Esophagus squamous epithelium (tissue), 5 donors: ENCODE measurements at places on chromosomes 12 and 14.

GRCh38 chr14:103744621-103745395 is 29.2 kb downstream of the ZFYVE21 start:
- no peak for DNase-seq

DNA sequence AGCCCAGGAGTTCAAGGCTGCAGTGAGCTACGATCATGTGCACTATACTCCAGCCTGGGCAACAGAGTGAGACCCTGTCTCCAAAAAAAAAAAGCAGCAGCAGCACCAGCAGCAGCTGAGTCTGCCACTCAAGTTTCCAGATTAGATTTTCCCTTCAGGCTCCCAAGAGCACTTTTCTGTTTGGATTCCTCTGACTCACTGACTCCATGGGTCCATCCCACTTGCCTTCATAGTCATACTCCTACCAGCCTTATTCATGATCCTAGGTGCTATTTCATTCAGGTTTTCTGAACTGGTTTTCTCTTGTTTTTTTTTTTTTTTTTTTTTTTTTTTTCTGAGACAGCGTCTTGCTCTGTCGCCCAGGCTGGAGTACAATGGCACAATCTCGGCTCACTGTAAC is 6.8 kb upstream of the TWF1 start:
- DNase-seq: no peak

DNA sequence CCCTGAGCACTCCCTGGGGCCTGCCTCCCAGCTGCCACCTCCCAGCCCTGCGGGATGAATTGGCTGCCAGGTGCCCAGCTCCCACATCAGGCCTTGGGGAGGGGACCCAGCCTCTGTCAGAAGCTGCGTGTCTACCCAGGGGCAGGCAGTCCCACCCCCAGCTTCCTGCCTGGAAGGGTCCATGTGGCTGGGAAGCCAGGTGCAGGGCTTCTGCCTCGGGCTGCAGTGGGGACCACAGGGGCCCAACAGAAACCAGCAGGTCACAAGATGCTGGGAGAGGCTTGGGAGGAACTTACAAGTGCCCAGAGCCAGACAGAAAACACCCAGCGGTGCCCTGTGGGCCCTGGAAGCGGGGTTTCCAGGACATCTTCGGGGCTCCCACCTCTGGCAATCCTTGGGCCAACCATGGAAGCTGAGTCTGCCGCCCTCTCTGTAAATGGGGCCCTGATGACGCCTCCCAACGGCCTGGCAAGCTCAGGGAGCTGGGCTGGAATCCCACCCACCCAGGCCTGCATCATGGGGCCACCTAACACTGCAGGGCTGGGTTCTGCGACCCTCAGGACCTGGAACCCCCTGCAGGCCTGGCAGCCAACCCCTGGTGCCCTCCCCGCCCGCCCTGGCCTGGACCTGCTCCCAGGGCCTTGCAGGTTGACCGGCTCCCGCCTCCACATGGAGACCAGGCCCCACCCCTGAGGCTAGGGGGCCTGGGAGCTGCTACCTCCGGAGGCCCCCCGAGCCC is 36.6 kb downstream of the CCNK start:
- no peak for DNase-seq

DNA sequence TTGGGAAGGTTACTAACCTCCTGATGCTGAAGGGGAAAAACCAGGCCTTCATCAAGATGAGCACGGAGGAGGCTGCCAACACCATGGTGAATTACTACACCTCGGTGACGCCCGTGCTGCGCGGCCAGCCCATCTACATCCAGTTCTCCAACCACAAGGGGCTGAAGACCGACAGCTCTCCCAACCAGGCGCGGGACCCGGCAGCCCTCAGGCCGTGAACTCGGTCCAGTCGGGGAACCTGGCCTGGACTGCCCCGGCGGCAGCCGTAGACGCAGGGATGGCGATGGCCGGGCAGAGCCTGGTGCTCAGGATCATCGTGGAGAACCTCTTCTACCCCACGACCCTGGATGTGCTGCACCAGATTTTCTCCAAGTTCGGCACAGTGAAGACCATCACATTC is 133.0 kb upstream of the FUT8 start:
- no peak for DNase-seq

GRCh38 chr14:54300881-54301280 is 95.9 kb upstream of the CDKN3 start:
- DNase-seq: no peak

DNA sequence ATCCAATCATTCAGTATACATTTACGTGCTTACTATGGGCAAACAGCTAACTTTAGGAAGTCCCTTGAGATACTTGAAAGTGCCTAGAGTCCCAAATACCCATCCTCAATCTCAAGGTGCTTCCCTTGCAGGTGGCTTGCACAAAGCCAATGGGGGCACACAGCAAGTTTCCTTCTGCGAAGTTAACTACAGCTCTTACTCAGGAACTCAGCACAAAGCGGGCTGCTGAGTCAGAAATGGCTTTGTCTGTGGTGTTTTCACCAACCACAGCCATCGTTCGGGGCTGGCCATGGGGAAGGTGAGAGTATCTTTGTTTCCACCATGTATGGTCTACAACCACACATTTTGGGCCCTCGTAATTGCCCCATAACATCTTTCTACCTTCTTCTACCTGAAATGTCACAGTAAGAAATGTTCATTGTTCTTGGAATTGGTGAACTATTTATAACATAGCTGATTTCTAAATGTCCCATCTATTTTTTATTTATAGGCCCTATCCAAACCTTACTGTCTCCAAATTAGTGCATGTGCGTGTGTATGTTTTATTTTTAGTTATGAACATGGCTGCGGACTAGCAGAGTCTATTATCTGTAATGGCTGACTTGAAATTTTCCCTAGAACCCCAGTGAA is 13.9 kb downstream of the MFAP5 start:
- DNase-seq: no peak

DNA sequence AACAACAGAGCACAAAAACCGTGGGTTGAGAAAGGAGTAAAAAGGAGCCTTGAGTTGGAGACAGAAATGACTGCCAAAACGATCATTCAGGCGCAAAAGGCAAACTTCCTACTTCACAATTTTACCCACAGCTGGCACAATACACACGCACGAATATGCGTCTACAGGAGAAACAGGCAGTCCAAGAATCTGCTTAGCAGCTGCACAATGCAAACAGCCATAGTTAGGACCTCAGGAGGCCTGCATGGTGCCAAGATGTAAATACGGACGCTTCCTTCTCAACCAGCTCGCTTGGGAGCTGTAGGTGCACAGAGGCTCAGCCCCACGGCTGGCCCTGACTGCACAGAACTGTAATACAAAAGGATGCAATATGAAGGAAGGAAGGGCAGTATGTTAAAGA is 250.1 kb upstream of the CAND1 start:
- DNase-seq: no peak

GRCh38 chr12:100610666-100611430 is 37.4 kb downstream of the GAS2L3 start:
- no peak for DNase-seq

DNA sequence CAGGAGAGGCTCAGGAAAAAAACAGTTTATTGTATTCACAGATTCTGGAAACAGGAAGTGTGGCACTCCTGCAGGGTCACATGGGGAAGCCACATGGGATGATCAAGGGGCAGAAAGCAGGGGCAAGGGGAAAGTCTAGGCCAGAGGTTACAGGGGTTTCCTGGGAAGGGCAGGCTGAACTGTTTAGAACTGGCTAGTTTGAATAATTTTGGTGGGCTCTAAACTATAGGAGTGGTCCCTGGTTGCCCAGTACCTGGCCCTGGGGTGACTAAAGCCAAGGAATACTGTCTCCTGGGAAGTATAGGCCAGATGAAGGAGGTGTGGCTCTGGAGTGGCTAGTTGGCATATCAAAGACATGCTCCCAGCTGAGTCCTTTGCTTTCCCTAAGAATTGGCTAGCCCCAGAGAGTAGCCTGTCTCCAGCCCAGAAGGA is 169.2 kb downstream of the SLC41A2 start:
- DNase-seq: no peak

DNA sequence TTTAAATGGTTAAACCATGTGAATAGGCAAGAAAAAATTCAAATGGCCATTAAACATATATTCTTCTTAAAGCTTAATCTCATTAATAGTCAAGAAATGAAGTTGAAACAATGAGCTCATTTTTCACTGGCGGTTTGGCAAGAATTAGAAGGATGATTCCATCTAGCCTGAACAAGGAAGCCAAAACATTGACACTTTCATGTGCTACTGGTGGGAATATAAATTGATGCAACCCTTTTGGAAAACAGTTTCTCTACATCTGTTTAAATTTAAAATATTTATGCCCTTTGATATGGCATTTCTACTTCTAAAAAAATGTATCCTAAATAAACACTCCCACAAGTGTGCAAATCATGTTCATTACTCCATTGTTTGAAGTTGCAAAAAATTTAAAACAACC is 174.7 kb upstream of the HIF1A start:
- DNase-seq: no peak

- no peak for DNase-seq
Observed at GRCh38 chr14:23521785-23522640, 29.6 kb downstream of the ZFHX2 start.

DNA sequence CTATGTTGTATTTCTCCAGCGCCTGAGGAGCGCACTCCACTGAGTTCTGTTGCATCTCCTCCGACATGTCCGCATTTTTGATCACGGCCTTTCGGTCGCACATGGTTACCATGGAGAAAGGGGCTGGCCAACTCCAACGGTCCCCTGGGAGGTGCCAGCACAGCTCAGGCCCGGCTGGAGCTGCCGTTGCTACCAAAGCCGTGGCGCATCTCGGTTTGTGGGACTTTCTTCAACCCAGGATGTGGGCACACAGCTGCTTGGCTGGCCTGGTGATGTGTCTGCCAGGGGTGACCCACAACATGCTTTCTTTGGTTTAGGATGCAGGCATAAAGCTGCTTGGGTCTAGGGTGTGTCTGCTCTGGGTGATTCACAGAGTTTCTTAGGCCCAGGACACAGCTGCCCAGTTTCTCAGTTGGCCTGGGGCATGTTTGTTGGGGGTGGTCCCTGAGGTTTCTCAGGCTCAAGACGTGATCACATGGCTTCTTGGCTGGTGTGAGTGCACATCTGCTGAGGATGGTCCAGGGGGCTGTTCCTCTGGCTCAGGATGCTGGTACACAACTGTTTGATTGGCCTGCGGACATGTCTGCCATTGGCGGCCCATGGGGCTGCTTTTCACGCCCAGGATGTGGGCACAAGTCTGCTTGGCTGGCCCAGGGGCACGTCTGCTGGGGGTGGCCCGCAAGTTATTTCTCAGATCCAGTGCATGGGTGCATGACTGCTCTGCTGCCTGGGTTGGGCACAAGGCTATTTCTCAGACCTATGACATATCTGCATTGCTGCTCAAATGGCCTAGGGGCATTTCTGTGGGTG is 25.9 kb upstream of the GTF2A1 start:
- no peak for DNase-seq

GRCh38 chr14:99321955-99322730 is 50.1 kb upstream of the BCL11B start:
- no peak for DNase-seq

- DNase-seq: no peak
Observed at GRCh38 chr12:30197392-30198057, 413.8 kb upstream of the TMTC1 start.

DNA sequence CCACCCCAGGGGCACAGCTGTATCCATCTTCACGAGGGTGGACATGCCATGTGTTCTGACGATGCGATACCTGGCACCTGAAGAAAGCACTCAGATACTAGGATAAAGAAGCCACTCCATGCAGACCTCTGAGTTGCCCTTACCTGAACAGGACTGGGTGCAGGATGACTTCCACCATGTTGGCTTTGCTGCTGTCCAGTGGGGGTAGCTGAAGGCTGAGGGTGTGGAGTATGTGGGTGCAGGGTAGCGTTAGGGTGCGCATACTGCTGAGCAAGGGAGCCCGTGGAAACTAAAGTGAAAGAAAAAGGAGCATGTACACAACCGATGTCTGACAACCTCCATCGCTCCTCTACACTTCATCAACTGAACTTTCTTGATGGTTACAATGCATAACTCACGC is 51.3 kb downstream of the SH2B3 start:
- DNase-seq: no peak

DNA sequence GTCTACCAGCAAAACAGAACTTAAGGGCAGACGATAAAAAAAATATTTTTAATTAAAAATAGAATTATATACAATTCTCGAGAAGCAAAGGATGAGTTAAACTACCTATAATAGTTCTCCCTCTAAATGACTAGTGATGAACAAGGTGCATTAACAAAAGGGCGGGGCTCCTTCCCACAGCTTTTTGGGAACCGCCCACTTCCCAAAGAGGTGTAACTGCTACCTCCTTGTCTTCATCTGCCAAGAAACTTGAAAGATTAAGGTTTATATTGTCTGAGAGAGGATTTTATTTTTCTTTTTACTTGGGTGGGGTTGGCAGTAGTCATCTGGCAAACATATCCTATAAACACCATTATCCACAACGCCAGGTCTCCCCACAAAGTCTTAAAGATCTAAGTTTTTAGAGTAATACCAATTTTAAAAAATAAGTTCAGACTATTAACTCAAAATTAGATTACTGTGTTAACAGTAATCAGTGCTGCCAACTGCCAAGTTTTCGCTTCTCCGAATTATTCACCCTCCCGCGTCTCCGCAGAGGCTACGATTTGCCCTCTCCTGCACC is 938 bp downstream of the RALGAPA1 start:
- DNase-seq: no peak

DNA sequence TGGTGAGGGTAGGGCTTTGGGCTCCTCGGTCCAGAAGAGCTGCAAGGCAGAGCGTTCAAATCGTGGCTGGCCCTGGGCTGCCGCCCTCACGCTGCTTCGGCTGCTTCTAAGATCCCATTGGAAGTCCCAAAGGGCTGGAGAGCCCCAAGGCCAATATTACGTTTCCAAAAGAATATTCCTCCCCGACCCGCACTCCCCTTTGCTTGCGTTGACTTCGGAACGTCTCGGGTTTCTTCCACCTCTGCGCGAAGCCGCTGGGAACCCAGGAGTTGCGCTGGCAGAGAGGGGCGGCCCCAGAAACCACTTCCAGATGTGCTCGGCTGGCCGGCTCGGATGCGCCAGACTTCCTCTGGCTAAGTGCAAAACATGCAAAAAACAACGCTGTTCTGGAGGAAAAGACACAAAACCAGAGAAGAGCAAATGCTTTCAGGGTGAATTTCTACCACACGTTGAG is at the start of gene GLT8D2:
TSS of gene GLT8D2 (minus strand) at position 285 of the 454 bp plus-strand sequence. CDS start 30,539 bp downstream, outside the sequence.
- no peak for DNase-seq

- no peak for DNase-seq
Observed at GRCh38 chr14:102985665-102986064, 63.2 kb downstream of the AMN start.

- no peak for DNase-seq
Observed at GRCh38 chr14:50688875-50689274, 20.8 kb upstream of the SAV1 start.

GRCh38 chr14:36661506-36662257 is at the start of gene PAX9:
TSS of gene PAX9 (plus strand) at chr14:36661860. CDS start at chr14:36662090, 230 bp downstream.
- DNase-seq: no peak

GRCh38 chr14:55074662-55075061 is 23.2 kb downstream of the MAPK1IP1L start:
- DNase-seq: no peak

GRCh38 chr12:80154261-80154660 is 54.9 kb downstream of the OTOGL start:
- no peak for DNase-seq

- DNase-seq: no peak
Observed at GRCh38 chr14:58987591-58987990, 200.9 kb upstream of the DAAM1 start.

GRCh38 chr14:22383515-22384166 is 205.4 kb downstream of the DAD1 start:
- no peak for DNase-seq
